ENCODE measurements at places on chromosomes 13 and 19.

- DNase-seq = no peak
Measured at GRCh38 chr13:110466266-110466915, 95.1 kb downstream of the RAB20 start.

- DNase-seq = no peak
Measured at GRCh38 chr13:99800951-99801350, 170.6 kb downstream of the ZIC5 start.

- DNase-seq = no peak
Measured at GRCh38 chr19:38840583-38840968, 9.0 kb upstream of the ECH1 start.

DNA sequence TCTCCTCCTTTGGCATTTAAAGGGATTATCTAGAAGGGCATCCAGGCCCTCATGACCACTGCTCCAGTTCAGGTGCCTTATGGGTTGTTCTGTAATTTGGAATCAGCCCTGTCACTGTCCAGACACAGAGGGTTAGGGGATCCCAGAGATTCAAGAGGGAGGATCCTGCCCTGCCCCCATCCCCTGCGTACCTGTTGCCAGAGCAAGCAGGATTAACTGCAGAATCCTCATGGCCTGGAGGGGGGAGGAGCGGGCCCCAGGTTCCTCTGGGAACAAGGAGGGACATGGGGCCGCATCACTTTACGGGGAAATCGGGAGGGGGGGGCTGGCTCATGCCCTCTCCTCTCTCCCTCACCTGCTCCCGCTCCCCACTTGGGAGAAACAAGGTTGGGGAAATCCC lies 1.0 kb downstream of the KLK11 start:
- DNase-seq = no peak

- peak; percentile 55 for DNase-seq
Measured at GRCh38 chr19:10270180-10270615, 722 bp upstream of the ICAM1 start.

DNA sequence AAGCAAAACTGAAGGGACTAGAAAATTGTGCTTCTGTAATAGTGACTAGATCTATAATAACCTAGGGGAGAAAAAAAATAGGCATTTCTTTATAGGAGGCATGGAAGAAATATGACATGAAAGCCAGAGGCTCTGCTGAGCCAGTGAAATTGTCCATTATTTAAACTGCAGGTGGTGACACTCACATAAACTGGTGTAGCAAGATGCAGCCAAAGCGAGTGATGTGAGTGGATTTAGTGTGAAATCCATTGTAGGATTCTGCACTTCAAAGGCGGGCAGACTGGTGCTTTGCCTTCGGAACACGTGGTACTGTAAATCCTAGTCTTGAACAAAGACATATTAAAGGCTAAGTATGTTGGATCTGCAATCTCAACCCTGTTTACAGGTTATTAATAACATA lies 361.9 kb downstream of the TBC1D4 start:
- DNase-seq = no peak

- peak; percentile 63 for DNase-seq
Measured at GRCh38 chr19:46537136-46538097, 41.8 kb upstream of the PNMA8B start.

DNA sequence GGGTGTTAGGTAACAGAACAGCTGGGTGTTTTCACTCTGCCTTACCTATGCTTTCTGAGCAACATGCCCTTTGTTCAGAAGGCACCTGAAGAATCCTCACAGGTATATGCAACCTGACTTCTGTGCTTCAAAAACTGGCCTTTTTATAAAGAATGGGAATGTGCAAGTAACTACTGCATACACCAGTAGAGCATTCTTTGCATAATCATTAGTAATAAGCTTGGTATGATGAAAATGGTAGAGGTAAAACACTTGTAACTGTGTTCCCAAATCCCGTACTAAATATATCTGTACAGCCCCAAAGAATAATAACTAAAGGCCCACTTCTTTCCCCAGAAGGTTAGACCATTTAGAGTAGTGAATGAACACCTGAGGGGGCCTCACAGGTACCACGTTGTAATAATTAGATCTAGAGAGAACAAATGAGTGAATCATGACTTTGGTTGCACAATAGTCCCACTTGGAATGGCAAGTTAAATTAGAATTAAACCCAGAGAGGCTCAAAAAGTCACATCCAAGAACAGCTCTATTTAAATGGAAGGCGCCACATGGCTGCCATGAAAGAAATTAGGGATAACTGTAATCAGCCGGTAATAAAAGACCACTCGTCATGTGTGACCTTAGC lies 413.9 kb downstream of the KLF12 start:
- peak; percentile 35 for DNase-seq

GRCh38 chr13:21568854-21569253 lies 35.1 kb downstream of the MICU2 start:
- DNase-seq = no peak

DNA sequence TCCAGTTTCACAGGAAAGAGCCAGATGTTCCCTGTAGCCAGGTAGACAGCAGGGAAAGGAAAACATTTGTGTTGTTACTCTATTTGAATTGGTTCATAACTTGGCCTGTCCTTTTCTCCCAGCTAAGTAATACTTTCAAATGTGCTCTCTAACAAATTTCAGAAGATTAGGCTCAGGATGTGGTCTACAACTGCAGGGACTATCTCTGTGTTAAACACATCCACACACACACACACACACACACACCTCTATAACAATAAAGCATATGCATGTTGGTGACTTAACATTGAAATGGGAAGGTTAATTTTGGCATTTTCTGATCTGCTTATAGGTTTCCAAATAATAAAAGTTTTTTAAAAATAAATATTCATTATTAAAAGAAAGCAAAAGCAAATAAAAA lies 316.0 kb upstream of the ARGLU1 start:
- DNase-seq = no peak

- DNase-seq = no peak
Measured at GRCh38 chr13:114275304-114275703, 6.1 kb upstream of the UPF3A start.

DNA sequence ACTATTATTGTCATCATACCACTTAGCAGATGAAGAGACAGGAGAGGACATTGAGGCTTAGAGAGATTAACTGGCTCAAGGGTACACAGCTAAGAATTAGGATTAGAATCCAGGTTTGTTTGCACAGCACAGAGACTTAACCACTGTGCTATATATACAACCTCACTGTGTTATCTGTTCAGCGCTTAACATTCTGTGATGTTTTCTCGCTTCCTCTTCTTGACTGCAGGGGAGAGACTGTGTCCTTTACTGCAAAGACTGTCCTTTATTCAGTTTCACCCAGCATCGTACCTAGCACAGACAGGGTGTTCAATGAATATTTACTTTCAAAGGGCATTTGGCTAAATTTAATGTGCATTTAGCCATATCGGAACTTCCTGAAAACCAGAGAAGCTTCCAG lies 54.9 kb upstream of the PCDH8 start:
- no peak for DNase-seq

DNA sequence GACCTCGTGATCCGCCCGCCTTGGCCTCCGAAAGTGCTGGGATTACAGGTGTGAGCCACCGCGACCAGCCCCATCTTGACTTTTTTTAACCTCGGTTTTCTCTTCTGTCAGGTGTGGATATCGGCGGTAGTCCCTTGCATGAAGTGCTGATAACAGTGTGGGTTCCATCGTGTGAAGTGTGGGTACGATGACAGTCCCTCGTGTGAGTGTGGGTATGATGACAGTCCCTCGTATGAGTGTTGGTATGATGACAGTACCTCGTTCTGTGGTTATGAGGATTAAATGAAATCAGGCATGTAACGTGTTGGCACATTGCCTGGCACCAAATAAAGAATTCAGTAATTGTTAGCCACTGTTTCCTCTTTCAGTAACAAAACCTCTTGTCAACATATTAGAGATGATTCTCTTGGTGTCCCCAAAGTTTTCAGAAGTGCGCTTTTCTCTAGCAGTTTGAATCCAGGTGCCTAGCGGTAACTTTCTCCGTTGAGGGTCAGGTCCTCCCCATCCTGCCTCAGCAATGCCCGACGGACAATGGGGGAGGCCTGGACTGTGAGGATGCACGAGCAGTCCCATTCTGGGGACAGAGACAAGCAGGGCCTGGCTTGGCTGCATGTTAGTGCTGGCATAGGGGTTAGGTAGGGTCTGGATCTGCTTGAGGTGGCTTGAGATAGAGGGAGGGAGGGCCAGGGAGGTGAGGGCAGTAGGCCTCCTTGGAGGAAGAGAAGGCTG lies 15.3 kb downstream of the GATAD2A start:
- no peak for DNase-seq

- DNase-seq = no peak
Measured at GRCh38 chr13:107452833-107453232, 762.5 kb downstream of the LIG4 start.

DNA sequence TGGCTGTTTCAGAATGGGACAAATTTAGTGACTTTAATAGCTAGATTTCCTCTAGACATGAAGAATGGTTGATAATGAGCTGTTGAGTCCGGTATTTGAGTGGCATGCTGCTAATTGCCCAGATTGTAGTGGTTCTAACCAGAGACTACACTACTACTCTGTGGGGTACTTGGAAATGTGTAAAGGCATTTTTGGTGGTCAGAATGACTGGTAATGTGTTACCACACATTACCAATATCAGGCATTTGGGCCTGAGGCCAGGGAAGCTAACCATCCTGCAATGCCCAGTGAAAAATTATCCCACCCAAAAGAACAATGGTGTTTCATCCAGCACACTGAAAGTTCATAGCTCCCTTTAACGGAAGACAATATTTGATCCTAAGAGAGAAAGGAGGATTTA lies 17.5 kb upstream of the N4BP2L1 start:
- no peak for DNase-seq

DNA sequence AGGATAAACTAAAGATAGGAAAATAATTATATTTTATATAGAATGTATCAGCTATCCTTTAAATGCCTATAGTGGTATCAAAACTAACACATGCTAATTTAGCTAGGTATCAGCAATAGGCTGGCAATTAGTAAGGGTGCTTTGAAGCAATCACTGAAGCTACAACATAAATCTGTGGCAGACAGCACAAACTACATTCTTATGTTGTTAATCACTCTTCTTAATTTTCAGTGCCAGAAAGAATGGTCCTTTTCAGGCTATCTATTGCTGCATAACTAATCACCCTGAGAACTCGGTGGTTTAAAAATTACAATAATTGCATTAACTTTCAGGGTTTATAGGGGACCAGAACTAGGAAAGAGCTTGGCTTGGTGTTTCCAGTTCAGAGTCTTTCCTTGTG lies 963.1 kb downstream of the EFNB2 start:
- DNase-seq = no peak

DNA sequence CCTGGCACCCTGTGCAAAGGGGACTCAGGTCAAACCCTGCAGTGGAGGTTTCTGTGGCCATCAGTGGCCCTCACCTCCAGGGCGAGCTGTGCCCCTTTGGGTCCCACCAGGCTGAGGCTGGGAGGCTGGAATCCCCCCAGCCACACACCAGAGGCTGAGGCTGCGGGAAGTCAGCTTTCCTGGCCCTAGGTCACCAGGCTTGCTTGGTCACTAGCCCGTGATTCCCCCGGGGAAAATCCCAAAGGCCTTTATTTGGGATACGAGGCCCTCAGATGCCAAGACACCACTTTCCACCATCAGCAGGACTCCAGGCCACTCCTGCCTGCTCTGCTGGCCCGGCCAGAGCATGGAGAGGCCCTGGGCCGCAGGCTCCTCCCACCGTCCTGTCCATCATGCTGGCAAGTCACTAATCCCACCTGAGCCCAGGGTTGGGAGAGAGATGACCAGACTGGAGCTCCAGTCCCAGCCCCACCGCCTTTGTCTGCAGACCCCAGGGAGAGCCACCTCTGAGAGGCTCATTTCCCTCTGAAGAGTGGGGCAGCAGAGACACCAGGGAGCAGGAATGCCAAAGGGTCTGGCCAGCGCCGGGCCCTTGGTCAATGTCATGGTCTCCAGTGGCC lies 4.7 kb downstream of the NKPD1 start:
- DNase-seq = no peak

DNA sequence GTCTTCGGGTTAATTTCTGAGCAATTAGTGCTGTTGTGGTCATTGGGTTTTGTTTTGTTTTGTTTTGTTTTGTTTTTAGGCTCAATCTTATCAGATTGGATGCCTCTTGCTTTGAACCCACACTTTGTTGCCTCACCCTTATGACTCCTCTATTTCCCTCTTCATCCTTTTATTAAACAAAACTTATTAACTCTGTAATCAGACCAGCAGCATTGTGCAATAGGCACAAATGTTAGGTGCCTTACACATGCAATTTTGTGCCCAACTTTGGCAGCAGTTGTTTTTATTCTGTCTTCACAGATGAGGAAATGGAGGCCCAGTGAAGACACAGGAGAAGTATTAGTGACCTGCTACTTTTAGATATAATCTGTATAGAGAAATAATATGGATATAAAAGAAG lies 377.7 kb downstream of the KCNRG start:
- no peak for DNase-seq

DNA sequence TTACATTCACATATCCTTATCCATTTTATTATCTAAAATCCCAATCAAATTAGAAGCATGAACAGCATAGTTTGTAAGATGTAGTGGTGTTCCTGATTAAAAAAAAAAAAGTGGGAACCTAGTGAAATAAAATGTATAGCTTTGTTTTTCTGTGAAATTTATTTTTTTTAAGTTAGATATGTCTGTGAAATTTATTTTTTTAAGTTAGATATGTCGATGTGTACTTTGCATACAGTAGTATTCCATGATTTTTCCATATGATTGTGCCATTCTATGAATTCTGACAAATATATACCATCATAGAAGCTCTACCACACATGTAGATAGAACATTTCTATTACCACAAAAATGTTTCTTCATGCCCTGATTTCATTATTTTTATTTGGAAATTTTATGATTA lies 6.0 kb upstream of the MAB21L1 start:
- DNase-seq = no peak

DNA sequence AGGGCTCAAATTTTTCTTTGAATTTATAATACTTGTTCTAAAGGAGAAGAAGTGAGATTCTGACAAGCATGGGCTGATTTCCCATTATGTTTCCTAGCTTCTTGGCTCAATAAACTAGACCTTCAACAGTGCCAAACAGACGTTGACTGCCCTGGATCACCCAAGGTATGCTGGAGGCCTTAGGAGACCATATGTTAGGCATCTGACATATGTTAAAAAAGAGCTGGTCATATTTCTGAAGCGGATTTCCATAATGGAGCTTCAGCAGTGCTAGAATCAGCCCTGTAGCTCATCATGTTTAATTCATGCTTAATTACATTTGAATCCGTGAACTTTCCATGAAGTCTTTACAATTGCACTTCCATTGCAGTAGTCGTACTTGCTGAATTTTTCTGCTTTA lies 653.3 kb downstream of the DIAPH3 start:
- no peak for DNase-seq

DNA sequence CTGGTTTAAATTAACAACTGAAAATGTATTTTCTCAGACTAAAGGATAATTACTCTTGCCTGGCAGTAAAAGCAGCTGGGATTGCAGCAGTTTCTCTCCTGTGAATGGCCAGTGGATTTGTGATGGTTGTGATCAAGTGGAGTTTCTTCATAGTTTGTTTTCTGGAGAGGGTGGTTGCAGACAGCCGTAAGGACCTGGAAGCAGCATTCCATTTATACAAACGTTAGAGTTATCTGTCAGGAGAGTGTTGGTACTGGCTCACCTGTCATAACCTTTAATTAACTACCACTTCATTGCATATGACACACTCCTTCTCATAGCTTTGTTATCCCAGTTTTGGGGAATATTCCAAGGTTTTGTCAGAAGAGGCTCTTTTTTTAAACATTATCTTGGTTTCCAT lies 258.4 kb upstream of the SLC10A2 start:
- DNase-seq = no peak

GRCh38 chr19:1481893-1482360 lies 2.9 kb upstream of the C19orf25 start:
- DNase-seq = no peak
